Left colon (tissue), 2 donors: ENCODE measurements at places on chromosomes 1 and 21. TPM values are rescaled to one million over a fixed set of nuclear protein-coding genes. Genes with fewer than 3 reads are reported as not detected.

GRCh38 chr1:19387045-19387467, 74.9 kb downstream of the SLC66A1 start:
- peak; percentile 40 for DNase-seq

GRCh38 chr1:222454186-222454585, 93.7 kb downstream of the HHIPL2 start:
- DNase-seq = no peak

- no peak for DNase-seq
These were observed 40.6 kb downstream of the CHRM3 start for GRCh38 chr1:239426821-239427475.

The MCOLN3 gene
- total RNA-seq = 1.1 TPM

The ARHGEF2 gene
- 99.3 TPM for total RNA-seq

The ZBTB48 gene
- total RNA-seq = 43.2 TPM

The TAF12 gene
- 15.2 TPM for total RNA-seq
